ENCODE measurements at places on chromosomes 11 and 22.

GRCh38 chr11:108199446-108200321, 22.8 kb downstream of the NPAT start:
- peak overlapping the region; percentile 88 for H3K27ac ChIP-seq
- no peaks in the 10 kb centered on the region for H3K27me3 ChIP-seq
- H3K4me1 ChIP-seq: peaks cover 73% of the 10 kb centered on the region
- H3K4me3 ChIP-seq: no peak overlapping the region

DNA sequence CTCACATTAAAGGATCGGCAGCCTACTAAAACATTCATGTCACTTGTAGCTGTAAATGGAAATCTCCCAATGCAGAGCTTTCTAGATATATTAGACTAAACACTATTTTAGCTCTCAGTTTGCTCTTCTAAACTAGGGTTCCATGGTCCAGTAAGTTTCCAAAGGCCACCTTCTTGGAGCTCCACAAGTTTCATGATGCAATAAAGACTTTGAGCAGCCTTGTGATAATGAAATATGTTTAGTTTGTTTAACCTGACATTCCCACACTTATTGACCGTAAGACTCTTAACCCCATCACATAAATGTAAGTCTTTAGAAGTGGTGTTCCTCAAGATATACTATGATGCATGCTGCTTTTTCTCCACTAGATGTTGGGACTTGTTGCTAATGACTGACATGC, 87.7 kb downstream of the TRIM44 start:
- peaks cover 2% of the 10 kb centered on the region for H3K4me1 ChIP-seq
- peaks cover 58% of the 10 kb centered on the region for H3K36me3 ChIP-seq
- no peak for DNase-seq
- no peaks in the 10 kb centered on the region for H3K27me3 ChIP-seq
- no peak overlapping the region for H3K4me3 ChIP-seq

- H3K4me3 ChIP-seq: no peak overlapping the region
- H3K27ac ChIP-seq: no peak overlapping the region
- DNase-seq: no peak
- peaks cover 4% of the 10 kb centered on the region for H3K36me3 ChIP-seq
- no peaks in the 10 kb centered on the region for H3K4me1 ChIP-seq
Measured at GRCh38 chr11:34890812-34891211, 25.4 kb downstream of the APIP start.

DNA sequence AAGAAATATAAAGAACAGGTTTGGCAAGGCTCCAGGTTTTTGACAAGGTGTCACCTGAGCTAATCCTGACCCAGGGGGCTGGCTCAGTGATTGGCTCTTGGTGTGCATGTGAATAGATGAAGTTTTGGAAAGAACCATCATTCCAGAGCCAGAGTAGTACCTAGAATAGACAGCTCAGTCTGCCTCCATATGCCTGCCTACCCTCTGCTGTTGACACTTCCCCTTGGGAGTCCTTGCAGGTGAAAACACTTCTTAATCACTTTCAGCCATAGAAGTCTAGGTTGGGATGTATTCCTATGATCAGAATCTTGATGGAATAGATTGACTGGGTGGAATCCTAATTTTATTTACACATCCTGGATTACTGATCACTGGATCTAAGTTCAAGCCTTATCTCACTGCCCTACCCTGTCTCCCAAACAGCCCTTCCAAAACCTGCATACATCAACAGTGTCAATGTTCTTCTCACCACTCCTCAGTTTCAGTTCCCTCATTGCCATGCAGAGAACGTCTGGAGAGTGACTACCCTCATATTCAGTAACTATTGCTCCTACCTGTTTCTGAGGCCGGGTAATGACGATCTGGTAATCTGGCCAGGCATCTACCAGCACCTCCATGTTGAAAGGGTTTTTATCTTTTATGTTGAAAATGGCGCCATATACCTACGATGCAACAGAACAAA, 6.7 kb downstream of the GLYATL2 start:
- H3K4me3 ChIP-seq: no peak overlapping the region
- no peaks in the 10 kb centered on the region for H3K4me1 ChIP-seq
- H3K27ac ChIP-seq: no peak overlapping the region
- no peak for DNase-seq
- no peaks in the 10 kb centered on the region for H3K36me3 ChIP-seq

DNA sequence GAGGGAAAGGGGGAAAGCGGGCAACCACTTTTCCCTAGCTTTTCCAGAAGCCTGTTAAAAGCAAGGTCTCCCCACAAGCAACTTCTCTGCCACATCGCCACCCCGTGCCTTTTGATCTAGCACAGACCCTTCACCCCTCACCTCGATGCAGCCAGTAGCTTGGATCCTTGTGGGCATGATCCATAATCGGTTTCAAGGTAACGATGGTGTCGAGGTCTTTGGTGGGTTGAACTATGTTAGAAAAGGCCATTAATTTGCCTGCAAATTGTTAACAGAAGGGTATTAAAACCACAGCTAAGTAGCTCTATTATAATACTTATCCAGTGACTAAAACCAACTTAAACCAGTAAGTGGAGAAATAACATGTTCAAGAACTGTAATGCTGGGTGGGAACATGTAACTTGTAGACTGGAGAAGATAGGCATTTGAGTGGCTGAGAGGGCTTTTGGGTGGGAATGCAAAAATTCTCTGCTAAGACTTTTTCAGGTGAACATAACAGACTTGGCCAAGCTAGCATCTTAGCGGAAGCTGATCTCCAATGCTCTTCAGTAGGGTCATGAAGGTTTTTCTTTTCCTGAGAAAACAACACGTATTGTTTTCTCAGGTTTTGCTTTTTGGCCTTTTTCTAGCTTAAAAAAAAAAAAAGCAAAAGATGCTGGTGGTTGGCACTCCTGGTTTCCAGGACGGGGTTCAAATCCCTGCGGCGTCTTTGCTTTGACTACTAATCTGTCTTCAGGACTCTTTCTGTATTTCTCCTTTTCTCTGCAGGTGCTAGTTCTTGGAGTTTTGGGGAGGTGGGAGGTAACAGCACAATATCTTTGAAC, 6.8 kb downstream of the MALAT1 start:
- peaks cover 41% of the 10 kb centered on the region for H3K36me3 ChIP-seq
- H3K4me3 ChIP-seq: no peak overlapping the region
- peaks cover 55% of the 10 kb centered on the region for H3K4me1 ChIP-seq
- no peak for DNase-seq

GRCh38 chr11:38598418-38598817, 2000.4 kb upstream of the RAG2 start:
- H3K4me3 ChIP-seq: no peak overlapping the region
- no peaks in the 10 kb centered on the region for H3K27me3 ChIP-seq
- H3K27ac ChIP-seq: no peak overlapping the region
- H3K4me1 ChIP-seq: no peaks in the 10 kb centered on the region

DNA sequence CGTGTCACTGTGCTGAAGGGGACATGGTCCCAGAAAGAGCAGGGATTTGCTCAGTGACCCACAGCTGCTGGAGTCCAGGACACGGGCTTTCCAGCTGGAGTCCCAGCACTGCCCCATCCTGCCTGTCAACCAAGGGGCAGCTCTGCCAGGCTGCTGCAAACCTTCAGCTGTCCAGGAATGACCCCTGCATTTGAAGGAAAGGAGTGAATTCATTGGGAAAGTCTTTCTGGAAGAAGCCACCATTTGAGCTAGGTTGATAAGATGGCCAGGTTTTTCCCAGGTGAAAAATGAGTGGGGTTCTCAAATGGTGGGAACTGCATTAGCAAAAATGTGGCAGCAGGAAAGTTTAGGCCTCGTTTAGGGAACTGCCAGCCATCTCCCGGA, 9.4 kb downstream of the KCNK7 start:
- H3K36me3 ChIP-seq: peaks cover 11% of the 10 kb centered on the region
- H3K4me3 ChIP-seq: no peak overlapping the region
- no peaks in the 10 kb centered on the region for H3K27me3 ChIP-seq
- no peak for DNase-seq
- peaks cover 30% of the 10 kb centered on the region for H3K4me1 ChIP-seq

DNA sequence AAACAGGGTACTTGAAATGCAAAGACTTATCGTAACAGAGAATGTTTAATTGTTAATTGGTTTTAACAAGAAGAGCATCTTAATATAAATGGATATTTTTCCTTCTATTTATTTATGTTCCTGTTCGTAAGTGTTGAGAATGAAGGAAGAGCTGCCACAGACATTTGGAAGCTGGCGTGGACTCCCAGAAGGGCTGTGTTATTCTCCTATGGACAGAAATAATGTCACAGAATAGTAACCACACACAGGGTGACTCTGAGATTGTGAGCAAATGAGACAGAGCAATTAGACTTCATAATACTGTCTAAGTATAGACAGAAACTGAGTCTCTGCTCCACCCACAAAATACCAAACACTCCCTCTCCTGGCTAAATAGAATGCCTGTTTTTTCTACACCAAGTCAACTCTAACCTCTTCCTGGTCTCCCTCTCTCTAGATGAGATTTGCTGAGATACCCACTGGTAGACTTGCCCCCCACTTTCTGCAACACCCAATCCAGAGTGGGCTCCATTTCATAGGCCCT, 6.1 kb downstream of the APOL3 start:
- H3K27me3 ChIP-seq: no peaks in the 10 kb centered on the region
- peaks cover 56% of the 10 kb centered on the region for H3K36me3 ChIP-seq
- peak overlapping the region; percentile 99 for H3K27ac ChIP-seq
- peak overlapping the region; percentile 48 for H3K4me3 ChIP-seq

DNA sequence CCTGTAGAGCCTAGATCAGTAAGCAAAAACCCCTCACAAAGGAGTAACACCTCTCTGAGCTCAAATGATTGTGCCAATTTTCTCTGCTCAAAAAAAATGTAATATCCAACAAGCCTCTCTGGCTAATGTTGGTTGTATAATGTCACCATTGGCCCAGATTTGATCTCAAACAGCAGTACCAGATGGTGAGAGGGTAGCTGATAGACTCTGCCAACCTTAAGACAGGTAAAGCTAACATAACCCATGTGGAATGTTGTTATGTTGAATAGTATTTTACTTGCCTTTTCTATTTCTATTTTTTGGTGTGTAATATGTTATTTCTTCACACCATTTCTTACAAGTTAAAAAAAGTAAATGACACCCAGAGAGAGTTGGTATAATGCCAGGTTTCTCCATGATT, 166.7 kb upstream of the GUCY1A2 start:
- no peak for DNase-seq
- no peak overlapping the region for H3K4me3 ChIP-seq
- no peaks in the 10 kb centered on the region for H3K27me3 ChIP-seq
- H3K4me1 ChIP-seq: no peaks in the 10 kb centered on the region
- H3K36me3 ChIP-seq: no peaks in the 10 kb centered on the region
- no peak overlapping the region for H3K27ac ChIP-seq

DNA sequence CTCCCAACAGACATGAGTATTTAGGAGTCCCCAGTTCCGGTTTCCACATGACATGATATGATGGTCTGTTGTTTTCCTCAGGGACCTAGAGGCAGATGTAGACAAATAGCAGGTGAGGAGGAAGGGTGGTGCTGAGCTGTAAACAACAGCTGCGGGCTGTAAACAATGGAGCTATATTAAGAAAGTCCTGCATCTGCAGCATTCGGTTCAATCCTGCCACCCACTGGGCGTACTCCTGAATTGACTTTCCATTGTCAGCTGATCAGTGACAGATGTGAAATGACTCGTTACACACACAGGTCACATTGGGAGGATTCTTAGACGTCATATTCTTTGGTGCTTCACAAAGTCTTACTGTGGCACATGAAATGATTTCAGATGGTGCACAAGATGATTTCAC, 26.8 kb upstream of the RAG1 start:
- peak; percentile 14 for DNase-seq
- H3K27ac ChIP-seq: no peak overlapping the region
- H3K36me3 ChIP-seq: no peaks in the 10 kb centered on the region
- H3K27me3 ChIP-seq: peaks cover 4% of the 10 kb centered on the region

DNA sequence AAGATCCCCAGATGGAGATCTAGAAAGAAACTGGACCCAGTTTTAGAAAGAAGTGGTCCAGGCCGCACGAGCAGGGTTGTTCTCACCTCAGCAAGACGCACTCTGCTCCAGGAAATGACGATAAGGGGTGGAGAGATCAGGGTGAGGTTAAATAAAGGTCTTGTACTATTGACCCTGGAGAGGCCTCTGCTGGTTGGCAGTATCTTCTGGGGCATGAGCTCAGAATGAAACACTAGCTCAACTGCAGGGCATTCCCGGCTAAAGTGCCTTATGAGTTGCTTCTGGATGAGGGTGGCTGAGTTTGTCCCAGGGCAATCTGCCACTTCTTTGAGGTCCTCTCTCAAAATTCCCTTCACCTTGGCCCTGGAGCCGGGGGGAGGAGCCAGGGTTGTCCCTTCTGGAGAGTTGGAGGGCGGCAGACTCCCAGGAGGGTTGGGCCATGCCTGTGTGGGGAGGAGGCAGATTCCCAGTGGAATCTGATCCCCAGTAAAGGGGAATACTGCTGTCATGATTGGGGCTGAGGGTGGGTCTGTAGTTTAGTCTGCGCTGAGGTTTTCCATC, 10.9 kb downstream of the USP2 start:
- peaks cover 5% of the 10 kb centered on the region for H3K4me1 ChIP-seq
- no peaks in the 10 kb centered on the region for H3K36me3 ChIP-seq
- H3K27me3 ChIP-seq: peaks cover 41% of the 10 kb centered on the region
- no peak overlapping the region for H3K4me3 ChIP-seq
- DNase-seq: no peak

DNA sequence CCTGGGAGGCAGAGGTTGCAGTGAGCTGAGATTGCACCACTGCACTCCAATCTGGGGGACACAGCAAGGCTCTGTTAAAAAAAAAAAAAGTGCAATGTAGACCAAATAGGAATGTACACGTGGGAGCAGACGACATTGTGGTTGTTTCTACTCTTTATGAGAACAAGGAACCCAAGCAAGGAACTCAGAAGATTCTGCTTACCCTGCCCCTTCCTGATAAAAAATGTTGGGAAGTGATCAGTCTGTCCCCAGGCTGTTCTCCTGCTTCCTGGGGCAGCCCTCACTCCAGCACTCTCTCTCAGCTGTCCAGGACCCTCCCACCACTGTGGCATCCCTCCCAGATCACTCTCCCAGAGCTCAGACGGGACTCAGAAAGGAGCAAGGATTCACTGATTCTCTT, 31.8 kb downstream of the SLCO2B1 start:
- H3K36me3 ChIP-seq: no peaks in the 10 kb centered on the region
- peaks cover 9% of the 10 kb centered on the region for H3K27me3 ChIP-seq

DNA sequence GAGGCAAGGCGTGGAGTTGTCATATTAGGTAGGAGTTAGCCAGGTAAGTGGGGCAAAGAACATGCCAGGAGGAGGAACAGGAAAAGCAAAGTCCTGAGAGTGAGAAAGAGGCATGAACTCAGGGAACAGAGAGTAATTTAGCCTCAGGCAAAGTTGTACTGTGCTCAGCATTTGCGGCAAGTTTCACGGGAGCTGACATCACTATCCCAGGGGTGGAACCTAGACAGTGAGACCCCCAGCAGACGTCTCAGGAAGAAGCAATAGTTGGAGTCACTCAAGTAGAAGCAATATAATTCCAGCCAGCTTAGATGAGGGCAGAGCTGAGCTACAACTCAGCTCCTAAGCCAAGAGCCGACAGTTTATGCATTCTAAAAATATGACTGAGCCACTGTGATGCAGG, 426.0 kb upstream of the ISX start:
- H3K36me3 ChIP-seq: no peaks in the 10 kb centered on the region
- no peak overlapping the region for H3K4me3 ChIP-seq
- DNase-seq: no peak
- H3K4me1 ChIP-seq: no peaks in the 10 kb centered on the region
